ENCODE measurements at places on chromosomes 2 and 18. TPM values are rescaled to one million over a fixed set of nuclear protein-coding genes. Genes with fewer than 3 reads are reported as not detected.

RNPEPL1 gene
- total RNA-seq: 88.6 TPM

GRCh38 chr2:114543236-114543766 lies 100.9 kb downstream of the DPP10 start:
- no peak overlapping the region for H3K27ac ChIP-seq
- no peaks in the 10 kb centered on the region for H3K36me3 ChIP-seq
- H3K4me1 ChIP-seq: peaks cover 8% of the 10 kb centered on the region
- DNase-seq: no peak
- H3K27me3 ChIP-seq: no peaks in the 10 kb centered on the region
- no peak overlapping the region for H3K4me3 ChIP-seq

GRCh38 chr18:56210520-56210919 lies 427.9 kb downstream of the TXNL1 start:
- no peaks in the 10 kb centered on the region for H3K36me3 ChIP-seq
- no peak for DNase-seq
- no peaks in the 10 kb centered on the region for H3K27me3 ChIP-seq
- no peak overlapping the region for H3K27ac ChIP-seq
- H3K4me3 ChIP-seq: no peak overlapping the region
- H3K4me1 ChIP-seq: no peaks in the 10 kb centered on the region

DNA sequence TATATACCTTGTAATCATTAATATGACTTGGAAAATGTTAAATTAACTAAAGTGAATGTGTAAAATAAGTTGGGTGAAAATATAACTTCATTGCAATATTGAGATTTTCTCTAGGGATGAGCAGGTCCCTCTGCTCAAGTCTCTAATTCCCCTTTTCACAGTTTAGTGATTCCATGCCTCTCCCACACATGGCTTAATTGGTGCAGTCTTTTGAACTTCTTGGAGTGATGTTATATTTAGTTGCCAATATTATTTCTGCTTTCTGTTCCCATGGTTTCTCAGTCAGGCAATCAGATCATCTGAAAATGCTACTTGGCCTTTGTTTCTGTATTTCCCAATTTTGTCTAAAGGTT lies 233.7 kb upstream of the SPOPL start:
- H3K4me1 ChIP-seq: no peaks in the 10 kb centered on the region
- H3K36me3 ChIP-seq: no peaks in the 10 kb centered on the region
- no peaks in the 10 kb centered on the region for H3K27me3 ChIP-seq
- H3K4me3 ChIP-seq: no peak overlapping the region
- H3K27ac ChIP-seq: no peak overlapping the region

- no peak overlapping the region for H3K27ac ChIP-seq
- no peaks in the 10 kb centered on the region for H3K27me3 ChIP-seq
- H3K4me1 ChIP-seq: no peaks in the 10 kb centered on the region
- DNase-seq: no peak
- no peak overlapping the region for H3K4me3 ChIP-seq
- H3K36me3 ChIP-seq: no peaks in the 10 kb centered on the region
These were observed 154.8 kb downstream of the RNF144A start for GRCh38 chr2:7071916-7072556.

- no peak overlapping the region for H3K27ac ChIP-seq
- H3K4me1 ChIP-seq: no peaks in the 10 kb centered on the region
- no peaks in the 10 kb centered on the region for H3K27me3 ChIP-seq
These were observed 26.4 kb downstream of the SLC4A1AP start for GRCh38 chr2:27690052-27690451.

GDF7 gene
- 0.72 TPM for total RNA-seq

DNA sequence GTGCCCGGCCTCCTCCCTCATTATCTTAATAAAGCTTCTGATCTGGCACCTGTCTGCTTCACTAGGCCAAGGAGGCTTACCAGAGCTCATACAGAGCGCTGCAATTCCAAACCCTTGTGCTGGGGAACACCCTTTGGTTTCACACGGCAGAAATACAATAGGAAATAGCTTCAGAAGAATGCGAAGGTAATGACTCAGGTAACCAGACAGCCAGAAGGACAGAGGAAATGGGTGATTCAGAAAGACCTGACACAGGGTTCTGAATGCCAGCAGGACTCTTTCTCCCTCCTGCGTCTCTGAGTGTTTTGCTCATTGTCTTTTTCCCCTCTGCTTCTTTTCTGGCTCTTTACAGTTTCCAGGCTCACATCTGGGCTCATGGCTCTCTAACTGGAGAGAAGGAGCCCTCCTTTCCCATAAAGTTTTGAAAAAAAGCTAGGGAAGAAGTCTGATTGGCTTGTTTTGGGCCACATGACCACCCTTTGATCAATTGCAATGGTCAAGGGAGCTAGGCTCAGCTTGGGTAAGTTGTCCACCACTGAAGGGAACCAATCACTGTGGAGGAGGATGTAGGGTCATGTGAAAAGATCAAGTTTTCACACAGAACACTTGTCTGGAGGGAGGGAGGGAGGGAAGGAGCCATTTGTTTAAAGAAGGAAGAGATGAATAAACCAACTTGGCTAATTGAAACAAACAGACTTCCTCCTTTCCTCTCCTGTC lies 90.5 kb upstream of the UPP2 start:
- no peaks in the 10 kb centered on the region for H3K27me3 ChIP-seq
- peaks cover 7% of the 10 kb centered on the region for H3K4me1 ChIP-seq
- no peak for DNase-seq

FBLN7 gene
- 5.4 TPM for total RNA-seq

GRCh38 chr2:237879058-237879430 lies 19.6 kb downstream of the RAMP1 start:
- H3K4me3 ChIP-seq: no peak overlapping the region
- H3K4me1 ChIP-seq: no peaks in the 10 kb centered on the region
- no peaks in the 10 kb centered on the region for H3K36me3 ChIP-seq

Data from upper lobe of right lung (tissue), 1 donor.